ENCODE measurements at places on chromosomes 2 and 18. TPM values are rescaled to one million over a fixed set of nuclear protein-coding genes. Genes with fewer than 3 reads are reported as not detected.

The AGXT gene
- not detected for total RNA-seq

The ZNF532 gene
- total RNA-seq = 57.8 TPM

The ANKRD23 gene
- 1.7 TPM for total RNA-seq

The SPHKAP gene
- 0.13 TPM for total RNA-seq

The CABYR gene
- total RNA-seq = 5.7 TPM

The INPP1 gene
- total RNA-seq = 8.0 TPM

The ERFE gene
- total RNA-seq = 0.56 TPM

The TBC1D8 gene
- total RNA-seq = 12.1 TPM

The AQP12A gene
- not detected for total RNA-seq

The MARCO gene
- total RNA-seq = not detected

The AFF3 gene
- 3.4 TPM for total RNA-seq

The SLC25A52 gene
- 0.20 TPM for total RNA-seq

The ADAM23 gene
- total RNA-seq = 28.9 TPM
